ENCODE measurements at places on chromosomes 5 and 9.

- no peak for DNase-seq
These were observed 84.2 kb upstream of the HRH2 start for GRCh38 chr5:175573493-175574269.

DNA sequence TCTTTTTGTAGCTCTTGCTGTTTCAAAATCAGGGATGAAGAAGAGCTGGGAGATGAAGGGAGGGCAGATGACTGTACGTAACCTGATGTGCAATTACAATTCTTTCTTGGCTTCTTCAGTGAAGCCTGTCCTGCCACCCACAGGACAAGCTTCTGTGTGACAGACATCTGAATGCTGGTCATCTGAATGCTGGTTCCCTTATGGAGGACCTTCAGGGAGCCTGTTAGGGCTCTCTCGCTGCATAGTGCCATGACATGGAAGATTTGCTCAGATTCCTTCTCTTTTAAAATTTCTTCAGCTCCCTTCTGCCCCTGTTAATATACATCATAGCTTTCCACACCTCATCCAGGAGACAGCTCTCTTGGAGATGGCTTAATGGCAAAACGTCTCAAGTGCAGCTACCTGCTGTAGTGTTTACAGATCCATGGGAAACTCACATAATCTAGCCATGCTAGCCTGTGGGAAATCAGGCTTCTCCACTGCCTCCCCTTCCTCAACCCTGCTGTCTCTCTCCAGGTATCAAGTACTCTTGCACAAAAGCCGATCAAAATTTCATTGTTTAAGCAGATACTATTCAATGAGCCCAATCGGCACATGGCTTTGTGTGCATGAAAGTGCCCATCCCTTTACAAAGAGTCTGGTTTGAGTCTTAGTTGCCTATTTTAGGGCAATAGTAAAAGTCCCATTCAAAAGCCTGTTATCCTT lies 134.6 kb downstream of the RAB3C start:
- no peak for DNase-seq

DNA sequence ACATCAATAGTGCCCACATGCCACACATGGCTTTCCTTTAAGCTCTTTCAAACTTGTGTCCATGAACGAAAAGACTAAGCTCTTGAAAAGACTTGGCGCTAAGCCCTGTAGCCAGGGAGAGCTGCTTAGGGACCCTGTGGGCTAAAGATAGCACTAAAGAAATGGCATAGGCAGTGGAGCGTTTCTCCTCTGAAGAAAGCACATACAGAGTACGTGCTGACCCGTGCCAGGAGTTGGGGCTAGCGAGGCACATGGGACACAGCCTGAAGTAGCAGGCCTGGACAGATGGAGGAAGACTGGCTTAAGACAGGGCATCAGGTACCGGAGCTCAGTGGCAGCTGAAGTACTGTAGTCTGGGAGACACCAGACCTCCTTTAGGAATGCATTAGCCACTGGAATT lies 39.7 kb downstream of the ADGRV1 start:
- DNase-seq: no peak

DNA sequence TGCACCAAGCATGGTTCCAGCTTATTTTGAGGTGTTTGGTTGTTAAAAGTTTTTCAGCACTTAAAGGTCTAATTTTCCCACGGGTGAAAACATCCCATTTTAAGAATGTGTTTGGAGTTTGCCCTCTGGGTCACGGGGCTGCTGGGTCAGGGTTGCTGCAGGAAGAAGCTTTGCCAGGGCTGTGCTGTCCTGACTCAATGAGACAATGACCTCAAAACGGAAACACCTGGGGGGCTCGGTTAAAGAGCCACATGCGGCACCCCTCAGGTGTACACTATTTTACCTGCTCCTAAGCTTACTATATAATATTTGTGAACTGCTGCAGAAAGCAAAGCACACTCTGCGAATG lies 27.6 kb downstream of the UBE2QL1 start:
- DNase-seq: no peak
